ENCODE measurements at places on chromosomes 11 and 22.

DNA sequence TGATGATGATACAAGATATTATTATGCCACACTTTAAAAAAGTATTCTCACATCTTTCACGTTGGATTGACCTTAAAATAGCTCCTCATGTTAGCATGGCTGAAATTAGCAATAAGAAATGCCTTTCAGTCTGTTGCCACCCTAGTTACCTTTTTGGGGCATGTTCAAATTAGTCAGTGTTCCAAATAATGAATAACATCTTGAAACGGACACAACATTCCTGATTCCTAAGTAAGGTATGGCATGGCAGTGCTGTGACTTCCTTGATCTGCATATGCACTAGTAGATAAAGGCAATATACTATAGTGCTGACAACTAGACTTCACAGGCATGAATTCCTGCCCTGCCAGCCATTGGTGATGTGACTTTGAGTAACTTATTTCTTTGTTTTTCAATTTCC is 914.5 kb downstream of the METTL15 start:
- DNase-seq: no peak

GRCh38 chr11:75497788-75498409 is 27.8 kb downstream of the GDPD5 start:
- DNase-seq: no peak

DNA sequence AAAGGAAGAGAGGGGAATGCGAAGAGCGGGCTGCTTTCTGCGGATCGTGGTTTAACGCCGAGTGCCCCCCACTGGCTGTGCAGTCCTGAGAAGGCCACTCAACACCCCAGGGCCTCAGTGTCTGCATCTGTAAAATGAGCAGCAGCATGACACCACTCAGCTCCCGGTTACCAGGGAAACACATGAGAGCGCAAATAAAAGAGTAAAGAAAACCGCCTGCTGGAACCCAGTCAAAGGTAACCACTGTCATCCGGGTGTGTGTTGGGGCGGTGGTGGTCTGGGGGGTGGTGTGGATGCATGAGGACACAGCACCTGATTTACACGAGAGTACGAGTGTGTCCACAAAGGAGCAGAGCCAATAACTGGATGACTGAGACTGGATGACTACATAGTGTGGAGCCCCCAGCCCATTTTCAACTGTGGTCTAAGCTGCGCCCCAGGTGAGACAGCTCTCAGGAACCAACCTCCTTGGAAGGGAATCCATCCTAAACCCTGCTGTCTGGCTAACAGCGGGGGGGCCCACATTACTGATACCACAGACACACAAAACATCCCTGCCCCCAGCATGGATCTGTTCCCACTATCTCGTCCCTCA is 5.7 kb downstream of the CELSR1 start:
- DNase-seq: no peak

- DNase-seq: no peak
These were observed 4.7 kb downstream of the MPEG1 start for GRCh38 chr11:59207988-59208451.

DNA sequence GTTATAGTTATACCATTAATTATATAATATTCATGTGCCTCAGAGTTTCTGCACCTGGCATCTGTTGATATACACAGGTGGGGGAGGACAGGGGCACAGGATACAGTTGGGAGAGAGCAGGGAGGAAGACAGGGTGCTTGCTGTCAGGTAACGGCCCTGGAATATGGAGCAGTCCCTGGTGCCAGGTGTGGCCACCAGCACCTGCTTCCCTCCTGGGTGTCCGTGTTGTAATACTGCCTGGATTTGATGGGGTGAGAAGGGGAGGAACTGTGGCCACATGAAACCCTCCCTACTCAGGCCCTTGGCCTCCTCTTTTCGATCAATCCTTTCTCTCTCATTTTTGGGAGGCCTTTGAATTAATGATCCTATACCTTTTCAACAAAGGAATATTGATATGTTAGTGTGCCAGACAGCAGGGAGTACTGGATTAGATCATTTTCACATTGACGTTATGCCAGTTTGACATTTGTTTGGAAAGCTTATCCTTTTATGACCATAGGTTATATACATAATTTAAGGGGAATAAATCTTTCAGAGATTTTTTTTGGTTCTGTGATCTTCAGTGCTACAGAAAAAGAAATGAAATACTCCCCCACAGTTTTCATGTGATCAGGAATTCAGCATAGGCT is 88.6 kb downstream of the TEAD1 start:
- no peak for DNase-seq

Measured in right renal cortex interstitium (tissue), 3 donors.